NT2/D1 (cell line): ENCODE measurements at places on chromosomes 2 and 18.

GRCh38 chr2:201983800-201984199 is 49.9 kb upstream of the FZD7 start:
- DNase-seq: no peak

GRCh38 chr2:32591669-32592463 is 36.0 kb upstream of the TTC27 start:
- no peak for DNase-seq

- DNase-seq: no peak
Observed at GRCh38 chr2:85666435-85667316, 1.3 kb downstream of the SFTPB start.

GRCh38 chr2:239238839-239239606 is 161.8 kb downstream of the HDAC4 start:
- no peak for DNase-seq

DNA sequence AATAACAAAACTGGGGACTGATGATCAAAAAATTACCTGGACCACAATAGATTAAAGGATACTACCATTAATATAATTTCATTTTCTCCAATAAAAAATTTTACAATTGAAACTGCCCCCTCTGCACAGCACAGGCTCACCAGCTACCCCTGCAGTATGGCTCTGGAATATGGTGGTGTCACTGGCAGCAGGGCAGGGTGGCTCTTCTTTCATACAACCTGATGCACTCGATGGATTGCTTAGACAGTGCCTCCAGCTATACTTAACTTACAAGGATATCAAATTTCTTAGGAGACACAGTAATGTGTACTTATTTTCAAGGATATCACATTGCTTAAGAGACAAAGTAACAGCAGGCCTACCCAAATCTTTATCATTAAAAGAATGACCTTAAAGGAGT is 124.0 kb downstream of the PRELID3A start:
- no peak for DNase-seq

DNA sequence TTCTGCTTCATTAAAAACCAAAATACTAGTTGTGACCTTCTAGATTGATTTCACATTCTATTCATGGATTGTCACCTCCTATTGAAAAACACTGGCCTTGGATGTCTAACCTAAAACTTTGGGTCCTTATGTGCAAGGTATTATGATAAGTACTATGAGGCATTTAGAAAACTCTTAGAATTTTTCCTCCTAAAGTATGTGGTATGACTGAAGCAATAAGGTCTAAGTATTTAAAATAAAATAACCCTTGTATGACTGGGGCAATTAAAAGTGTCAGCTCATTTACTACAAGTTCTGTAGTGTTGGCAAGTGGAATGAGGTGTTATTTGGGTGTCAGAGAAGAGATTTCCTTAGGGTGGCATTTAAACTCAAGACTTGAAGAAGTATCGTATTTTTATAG is 15.1 kb downstream of the KCMF1 start:
- no peak for DNase-seq

- no peak for DNase-seq
Observed at GRCh38 chr2:3986063-3986462, 282.7 kb downstream of the DCDC2C start.

- DNase-seq: no peak
Observed at GRCh38 chr18:57961876-57962505, 82.0 kb upstream of the NEDD4L start.

- no peak for DNase-seq
Observed at GRCh38 chr2:18546567-18546966, 13.9 kb downstream of the RDH14 start.

DNA sequence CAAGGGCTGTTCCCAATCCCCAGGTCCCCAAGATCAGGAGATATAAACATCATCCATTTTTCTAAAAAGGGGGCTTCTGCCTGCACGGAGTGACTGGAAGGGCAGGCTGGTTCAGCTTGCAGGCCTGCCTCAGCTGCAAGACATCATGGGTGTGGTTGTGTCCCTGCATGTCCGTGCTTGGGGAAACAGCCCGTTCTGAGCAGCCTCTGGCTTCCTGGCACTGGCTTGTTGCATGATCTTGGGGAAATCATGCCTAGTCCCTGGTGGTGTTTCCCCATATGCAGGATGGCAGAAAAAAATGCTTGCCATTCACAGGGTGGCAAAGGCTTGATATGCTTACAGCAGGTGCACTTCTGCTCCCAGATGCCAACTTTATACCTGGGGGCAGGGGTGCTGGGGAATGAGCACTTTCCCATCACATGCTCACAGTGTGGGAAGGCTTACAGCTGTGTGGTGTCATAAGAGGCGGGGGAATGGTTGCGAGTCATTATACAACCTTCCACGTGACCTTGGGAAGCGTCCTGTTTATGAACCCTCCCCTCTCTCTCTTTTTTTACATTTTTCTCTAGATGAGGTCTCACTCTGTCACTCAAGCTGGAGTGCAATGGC is 7.2 kb downstream of the PCARE start:
- DNase-seq: no peak

DNA sequence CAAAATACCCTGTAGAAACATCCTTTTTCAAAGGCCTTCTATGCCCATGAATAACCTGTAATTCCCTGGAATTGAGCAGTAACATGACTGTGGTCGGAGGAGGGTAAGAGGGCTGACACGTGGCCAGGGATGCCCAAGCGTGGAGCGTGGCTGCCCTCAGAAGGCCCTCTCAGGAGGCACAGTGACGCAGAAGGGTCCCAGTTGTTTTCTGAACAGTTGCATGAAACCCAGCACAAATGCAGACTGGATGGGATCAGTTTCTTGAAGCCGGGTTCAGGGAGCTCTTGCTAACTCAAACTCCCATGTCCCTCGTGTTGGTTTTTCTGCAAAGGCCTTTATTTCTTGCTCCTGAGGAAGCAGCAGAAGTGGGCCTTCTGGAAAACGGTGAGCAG is 237.0 kb downstream of the ALPK2 start:
- no peak for DNase-seq

- no peak for DNase-seq
Observed at GRCh38 chr18:45916302-45916701, 50.8 kb downstream of the EPG5 start.

DNA sequence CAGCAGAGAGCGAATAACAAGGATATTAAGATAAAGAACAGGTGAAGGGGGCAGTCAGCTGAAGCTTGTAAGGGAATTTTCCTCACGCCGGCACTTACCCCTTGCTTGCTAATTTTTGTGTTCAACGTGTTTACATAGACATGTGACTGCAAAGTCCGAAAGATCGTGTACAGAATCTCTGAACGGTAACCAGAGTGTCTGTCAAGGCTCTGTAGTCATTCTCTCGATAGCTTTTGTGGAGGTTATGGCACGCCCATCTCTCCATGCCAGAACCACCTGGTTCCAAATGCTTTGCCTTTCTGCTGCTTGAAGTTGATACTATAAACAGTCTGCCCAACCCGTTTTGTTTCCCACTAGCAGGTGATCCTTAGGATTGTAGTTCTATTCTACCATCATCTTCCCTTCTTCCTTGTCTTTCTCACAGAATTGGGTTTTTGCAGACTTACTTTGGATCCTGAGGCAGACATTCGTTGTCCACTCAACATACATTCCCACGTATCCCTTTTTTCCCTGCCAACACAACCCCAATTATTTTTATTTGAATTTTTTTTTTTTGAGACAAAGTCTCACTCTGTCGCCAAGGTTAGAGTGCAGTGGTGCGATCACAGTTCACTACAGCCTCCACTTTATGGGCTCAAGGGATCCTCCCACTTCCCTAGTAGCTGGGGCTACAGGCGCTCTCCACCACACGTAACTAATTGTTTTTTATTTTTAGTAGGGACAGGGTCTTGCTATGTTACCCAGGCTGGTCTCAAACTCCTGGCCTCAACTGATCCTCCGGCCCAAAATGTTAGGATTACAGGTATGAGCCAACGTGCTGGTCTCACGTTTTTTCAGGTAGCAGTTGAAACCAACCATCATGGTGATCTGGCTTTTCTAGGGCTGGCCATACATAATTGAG is 1.3 kb upstream of the USP34 start:
- no peak for DNase-seq

DNA sequence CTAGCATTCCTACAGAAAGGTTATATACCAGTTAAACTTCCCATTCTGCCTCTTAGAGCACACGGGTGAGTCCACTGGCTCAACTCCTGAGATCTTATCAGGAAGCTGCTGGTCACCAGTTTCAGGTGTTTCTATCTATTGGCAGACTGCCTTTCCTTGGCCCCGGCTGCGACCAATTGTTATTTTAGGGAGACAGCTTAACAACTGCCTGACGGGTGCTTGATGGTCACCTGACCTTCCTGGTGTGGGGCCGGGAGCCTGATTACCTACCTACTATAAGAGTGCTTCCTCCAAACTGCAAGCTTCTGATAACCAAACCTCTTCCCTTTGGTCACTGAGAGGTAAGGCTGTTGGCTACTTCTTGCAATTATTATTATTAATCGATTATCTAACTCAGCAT is 122.1 kb upstream of the XIRP2 start:
- DNase-seq: no peak

DNA sequence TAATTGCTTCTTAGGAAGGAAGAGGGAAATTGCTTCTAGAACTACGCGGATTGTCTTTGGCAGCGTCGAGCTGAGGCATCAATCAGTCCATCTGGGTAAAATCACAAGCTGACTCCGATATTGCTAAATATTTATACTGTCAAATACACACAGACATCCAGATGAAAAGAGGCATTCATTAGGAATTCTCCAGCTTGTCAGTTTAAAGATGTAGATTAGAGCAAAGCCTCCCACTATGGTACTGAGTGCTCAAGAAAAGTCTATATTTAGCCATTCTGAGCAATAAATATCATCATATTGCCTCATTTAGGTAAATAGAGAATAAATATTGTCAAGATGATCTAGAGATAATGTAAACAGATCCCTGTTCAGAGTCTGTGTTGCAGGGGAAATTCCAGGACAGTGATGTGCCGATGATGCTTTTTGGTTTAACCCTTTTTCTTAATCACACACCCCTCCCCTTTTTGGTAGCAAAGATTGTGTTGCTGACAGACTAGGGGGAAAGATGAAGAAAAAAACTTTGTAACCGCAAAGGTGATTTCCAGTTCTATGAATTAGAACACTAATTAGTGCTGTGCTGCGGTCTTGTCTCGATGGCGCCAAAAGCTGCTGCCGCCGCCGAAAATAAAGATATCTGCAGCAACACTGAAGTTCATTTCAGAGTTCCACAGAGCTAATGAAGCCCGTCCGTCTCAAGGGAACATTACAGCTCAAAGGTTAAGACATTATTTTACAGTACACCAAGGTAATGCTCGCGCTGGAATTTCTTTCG is 171.8 kb downstream of the PTGR3 start:
- DNase-seq: no peak

DNA sequence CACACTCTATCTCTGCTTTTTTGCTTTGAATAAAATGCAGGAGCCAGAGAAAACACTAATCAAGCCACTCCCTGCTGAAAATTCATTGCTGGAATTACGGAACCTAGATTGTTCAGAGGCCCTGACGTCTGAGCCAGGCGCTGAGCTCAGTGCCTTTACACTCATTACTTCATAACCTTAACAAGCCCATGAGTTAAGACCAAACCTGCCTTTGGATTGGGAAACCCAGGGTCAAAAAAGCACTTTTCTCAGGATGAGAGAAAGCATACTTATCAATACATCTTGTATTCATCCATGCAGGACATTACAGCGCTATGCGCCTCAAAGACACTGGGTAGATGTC is 762 bp downstream of the INO80C start:
- DNase-seq: no peak

GRCh38 chr2:171307560-171307959 is 126.2 kb downstream of the METTL8 start:
- DNase-seq: no peak

DNA sequence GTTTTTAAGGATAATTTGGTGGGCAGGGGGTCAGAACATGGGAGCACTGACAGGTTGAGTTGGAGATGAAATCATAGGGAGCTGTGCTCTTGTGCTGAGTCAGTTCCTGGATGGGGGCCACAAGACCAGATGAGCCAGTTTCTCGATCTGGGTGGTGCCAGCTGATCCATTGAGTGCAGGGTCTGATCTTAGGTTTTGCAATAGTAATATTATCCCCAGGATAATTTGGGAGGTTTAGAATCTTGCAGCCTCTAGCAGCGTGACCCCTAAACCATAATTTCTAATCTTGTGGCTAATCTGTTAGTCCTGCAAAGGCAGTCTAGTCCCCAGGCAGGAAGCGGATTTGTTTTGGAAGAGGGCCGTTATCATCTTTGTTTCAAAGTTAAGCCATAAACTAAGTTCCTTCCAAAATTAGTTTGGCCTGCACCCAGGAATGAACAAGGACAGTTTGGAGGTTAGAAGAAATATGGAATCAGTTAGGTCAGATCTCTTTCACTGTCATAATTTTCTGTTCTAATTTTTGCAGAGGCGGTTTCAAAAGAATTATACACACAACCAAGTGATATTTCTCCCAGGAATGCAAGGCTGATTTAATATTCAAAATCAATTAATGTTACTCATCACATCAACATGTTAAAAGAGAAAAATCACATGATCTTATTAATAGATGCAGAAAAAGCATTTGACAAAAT is 23.0 kb downstream of the DBI start:
- no peak for DNase-seq

GRCh38 chr2:42045352-42045751 is 2.5 kb upstream of the PKDCC start:
- DNase-seq: no peak

DNA sequence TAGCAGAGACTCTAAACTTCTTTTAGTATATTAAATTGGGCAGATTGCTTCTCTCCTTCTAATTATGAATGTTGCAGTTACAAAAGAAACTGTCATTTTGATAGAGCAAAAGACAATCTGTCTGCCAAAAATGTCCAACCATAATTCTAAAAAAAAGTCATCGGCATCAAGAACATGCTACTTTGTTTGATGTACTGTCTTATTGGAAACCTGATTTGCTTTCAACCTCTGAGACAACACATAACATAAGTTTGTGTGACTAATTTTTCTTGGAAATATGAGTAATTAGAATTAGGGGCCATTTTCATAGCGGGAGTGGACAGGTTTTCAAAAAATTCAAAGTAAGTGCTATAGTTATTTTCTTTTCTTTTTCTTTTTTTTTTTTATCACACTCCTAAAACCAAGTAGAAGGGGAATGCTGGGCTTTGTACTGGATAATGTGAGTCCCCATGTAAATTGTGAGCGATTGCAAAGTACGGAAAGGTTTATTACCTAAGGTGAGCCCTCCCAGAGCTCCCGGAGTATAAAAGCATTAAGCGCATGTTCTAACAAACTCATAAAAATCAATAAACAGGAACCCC is 59.1 kb downstream of the ZEB2 start:
- no peak for DNase-seq

DNA sequence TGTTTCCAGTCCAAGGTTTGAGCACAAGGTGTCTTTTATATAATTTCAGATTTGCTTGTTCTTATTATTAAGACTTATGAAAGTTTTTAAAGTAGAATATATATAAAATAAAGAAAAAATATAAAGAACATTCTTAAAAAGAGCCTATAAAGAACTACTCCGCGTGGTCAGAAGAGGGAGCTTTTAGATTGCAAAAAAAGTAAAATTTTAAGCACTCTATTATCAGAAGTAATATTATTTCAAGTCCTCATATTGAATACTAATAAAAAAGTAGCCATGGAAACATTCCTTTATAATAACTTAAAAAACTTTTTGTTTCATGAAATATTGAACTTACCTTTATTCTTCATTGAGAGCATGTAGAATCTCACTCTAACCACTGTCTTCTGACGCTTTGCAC is 51.4 kb downstream of the LINC00305 start:
- DNase-seq: no peak
